ENCODE measurements at places on chromosomes 11 and 22.

- no peak for DNase-seq
Observed at GRCh38 chr22:22968366-22968765, 80.8 kb downstream of the IGLL5 start.

DNA sequence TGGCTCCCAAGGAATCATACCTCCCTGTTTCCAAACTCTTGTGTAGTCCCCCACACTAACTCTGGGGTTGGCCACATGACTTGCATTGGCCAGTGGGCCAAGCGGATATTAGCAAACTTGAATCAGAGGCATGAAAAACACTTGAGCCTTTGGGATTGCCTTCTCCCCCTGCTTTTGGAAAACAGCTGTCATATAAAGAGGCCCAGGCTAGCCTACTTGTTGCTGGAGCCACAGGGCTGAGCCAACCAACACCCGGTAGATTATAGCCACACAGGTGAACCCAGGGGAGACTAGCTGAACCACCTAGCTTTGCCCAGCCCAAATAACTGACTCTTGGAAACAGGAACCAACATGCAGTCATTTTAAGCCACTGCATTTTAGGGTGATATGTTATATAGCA is 354.8 kb downstream of the TENM4 start:
- DNase-seq: no peak

DNA sequence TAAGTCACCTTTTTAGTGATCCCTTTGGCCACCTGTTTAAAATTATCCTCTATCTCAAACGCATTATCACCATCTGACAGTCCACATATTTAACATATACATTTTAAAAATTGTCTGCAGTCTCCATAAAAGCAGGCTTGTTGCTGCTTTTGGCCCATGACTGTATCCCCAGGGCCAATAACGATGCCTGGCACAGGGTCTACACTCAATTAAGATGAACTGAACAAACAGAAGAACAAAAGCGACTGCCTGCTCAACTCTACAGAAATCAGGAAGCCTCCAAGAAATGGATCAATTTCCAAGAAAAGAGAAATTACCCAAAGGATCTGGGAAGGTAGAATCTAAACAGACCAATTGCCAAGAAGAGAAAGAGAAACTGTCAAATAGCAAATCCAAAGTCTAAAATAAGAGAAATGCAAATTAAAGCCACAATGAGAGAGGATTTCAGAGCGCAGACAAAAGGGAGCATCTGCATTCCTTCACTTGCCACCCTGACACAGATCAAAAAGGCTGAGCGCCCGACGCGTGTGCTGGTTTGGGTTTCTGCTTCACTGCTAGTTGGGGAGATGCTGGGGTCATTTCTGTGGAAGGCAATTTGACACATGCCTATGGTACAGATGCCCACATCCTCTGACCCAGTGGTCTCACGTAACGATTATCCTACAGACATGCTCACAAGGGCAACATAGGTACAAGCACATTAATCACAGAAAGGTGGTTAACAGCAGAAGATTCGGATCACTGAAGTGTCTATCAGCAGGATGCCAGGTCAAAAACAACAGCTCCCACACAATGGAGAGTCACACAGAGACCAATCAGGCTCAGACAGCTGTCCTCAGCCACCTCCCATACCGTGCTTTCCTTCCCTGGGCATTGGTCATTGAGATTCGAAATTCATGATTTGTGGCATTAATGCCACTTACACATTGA is 55.9 kb downstream of the SHISAL1 start:
- DNase-seq: no peak

- DNase-seq: no peak
Observed at GRCh38 chr11:2402890-2403645, 2.5 kb downstream of the TSSC4 start.

- DNase-seq: peak; percentile 4
Observed at GRCh38 chr11:99244613-99245012, 223.9 kb downstream of the CNTN5 start.

- peak; percentile 91 for DNase-seq
Observed at GRCh38 chr11:116791002-116791812, 472 bp downstream of the APOA5 start.

DNA sequence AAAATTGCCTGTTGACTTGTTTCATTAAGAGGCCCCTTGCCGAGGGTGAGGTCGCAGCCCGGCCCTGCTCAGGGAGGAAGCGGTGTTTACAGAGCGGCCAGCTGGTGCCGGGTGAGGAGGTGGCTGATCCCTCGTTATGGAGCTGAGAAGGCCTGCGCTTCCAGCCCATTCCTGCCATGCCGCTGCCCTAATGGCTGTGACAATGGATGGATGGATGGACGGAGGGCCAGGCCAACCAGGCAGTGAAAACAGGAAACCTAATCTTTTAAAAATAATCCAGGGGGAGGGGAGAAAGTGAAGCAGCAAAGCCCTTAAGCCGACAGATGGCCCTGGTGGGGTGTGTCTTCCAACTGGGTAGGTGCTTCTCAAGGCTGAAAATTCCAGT is 38.5 kb downstream of the BCR start:
- no peak for DNase-seq

- DNase-seq: no peak
Observed at GRCh38 chr11:33471541-33471940, 214.4 kb downstream of the HIPK3 start.

- DNase-seq: no peak
Observed at GRCh38 chr11:88469561-88470225, 132.2 kb upstream of the CTSC start.

GRCh38 chr22:17988800-17989513 is 35.4 kb downstream of the MICAL3 start:
- no peak for DNase-seq

DNA sequence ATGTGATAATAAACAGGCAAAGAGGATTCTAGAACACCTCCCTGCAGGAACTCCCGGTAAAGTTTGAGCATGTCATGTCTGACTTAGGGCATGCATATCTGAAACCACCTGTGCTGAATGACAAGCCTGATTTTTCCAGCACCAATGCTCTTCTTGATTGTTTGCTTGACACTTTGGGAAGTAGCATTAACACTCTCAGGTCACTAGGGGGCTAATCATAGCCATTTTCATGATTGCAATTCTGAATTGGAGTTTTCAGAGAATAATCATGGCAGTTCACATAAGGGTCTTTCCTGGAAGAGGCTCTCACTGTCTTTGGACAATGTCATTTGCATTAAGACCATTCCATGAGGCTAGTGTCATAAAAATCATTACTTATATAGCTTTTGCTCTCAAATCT is 234.4 kb upstream of the MTNR1B start:
- no peak for DNase-seq

- no peak for DNase-seq
Observed at GRCh38 chr11:10265936-10266335, 28.1 kb downstream of the SBF2 start.

DNA sequence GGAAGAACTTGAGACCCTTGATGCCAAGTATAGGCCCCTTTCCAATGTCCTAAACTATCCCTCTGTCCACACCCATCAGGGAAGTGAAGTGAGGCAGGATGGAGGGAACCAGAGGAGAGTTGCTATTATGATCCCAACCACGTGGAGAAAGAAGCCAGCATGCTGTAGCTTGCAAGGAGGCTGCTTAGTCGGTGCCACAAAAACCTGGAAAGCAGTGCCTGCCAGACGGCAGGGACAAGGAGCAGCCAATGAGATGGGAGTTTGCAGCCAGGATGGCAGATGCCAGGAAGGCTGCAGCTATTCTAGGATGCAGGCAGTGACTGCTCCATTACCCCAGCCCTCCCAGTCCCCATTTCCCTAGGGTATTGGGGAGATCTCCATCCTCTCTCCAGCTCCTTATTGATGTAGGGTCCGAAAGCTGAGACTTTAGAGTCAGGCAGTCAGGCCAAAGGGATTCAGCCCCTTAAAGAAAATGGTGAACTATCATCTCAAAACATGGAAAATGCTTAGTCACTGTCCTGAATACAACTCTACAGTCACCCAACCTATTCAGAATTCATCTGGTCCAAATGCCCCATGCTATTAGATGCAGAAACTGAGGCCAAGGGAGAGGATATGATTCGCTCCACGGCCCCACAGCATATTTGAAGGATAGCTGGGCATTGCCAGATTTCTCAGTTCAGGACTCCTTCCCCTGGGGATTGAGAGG is 18.4 kb upstream of the LRRC55 start:
- DNase-seq: no peak

DNA sequence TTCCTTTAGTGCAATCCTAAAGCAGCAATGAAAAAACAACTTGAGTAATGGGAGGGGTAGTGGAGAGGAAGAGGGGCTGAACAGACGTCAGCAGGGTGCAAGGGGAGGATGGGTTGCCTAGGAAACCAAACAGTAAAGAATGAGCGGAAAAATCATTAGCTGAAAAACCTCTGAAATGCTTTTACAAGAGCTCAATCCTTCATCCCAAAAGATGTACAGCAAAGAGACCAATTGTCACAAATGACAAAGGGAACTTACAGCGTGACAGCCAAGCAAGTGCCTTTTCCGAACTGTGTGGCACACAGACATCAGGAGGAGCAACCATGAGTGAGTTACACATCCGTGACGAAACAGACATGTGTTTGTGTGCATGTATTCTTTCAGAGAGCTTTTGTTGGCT is 104.6 kb downstream of the SIK3 start:
- no peak for DNase-seq

DNA sequence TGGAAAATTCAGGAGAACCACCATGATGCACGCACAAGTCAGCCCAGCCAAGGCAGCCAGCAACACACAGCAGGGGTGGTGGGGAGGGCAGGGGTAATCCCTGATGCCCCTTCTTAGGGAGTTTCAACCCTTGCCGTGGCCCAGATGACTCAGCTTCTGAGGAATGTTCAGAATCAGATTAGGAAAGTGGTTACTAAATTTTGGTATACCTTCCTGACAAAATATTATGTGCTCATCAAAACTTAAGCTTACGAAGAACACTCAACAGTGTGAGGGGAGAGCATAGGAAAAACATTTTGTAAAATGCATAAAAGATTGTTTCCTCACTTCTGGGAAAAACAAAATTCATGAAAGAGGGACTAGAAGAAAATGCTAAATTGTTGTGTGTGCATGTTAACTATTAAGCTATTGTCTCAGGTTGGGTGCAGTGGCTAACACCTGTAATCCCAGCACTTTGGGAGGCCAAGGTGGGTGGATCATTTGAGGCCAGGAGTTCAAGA is 32.1 kb downstream of the SERPIND1 start:
- DNase-seq: no peak

DNA sequence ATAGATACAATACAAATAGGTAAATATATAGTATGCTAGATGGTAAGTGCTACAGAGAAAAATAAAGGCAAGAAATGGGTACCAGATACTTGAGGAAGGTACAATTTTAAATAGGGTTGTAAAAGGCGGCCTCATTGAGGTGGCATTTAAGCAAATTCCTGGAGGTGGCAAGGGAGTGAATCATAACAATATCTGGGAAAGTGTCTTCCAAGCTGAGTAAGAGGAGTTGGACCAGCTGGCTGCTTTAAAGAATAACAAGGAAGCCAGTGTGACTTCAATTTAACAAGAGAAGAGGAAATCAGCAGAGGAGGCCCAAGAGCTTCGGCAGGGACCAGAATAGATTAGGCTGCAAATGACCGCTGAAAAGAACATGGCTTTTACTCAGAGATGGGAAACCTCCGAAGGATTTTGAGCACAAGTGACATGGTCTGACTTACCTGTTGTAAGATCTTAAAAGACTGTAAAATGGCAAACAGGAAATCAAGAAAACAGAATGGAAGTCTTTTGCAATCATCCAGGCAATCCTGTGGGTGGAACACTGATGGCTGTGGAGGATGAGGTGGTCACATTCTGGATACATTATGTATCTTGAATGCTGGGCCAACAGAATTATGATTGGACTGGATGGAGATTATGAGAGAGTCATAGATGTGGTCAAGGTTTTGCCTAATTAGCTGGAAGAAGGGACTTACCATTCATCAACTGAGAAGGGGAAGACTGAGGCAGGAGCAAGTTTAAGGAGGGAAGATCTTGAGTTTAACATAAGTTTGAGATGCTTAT is 77.2 kb downstream of the RDX start:
- DNase-seq: no peak

GRCh38 chr11:120104041-120104565 is 33.8 kb downstream of the TRIM29 start:
- no peak for DNase-seq

- no peak for DNase-seq
Observed at GRCh38 chr11:83918476-83918875, 632.3 kb upstream of the CCDC90B start.

- DNase-seq: no peak
Observed at GRCh38 chr11:117871160-117871559, 5.3 kb downstream of the FXYD6 start.

GRCh38 chr11:122176651-122177050 is 60.6 kb upstream of the BLID start:
- no peak for DNase-seq
